SHP77 (cell line): ENCODE measurements at places on chromosomes 7 and 10.

DNA sequence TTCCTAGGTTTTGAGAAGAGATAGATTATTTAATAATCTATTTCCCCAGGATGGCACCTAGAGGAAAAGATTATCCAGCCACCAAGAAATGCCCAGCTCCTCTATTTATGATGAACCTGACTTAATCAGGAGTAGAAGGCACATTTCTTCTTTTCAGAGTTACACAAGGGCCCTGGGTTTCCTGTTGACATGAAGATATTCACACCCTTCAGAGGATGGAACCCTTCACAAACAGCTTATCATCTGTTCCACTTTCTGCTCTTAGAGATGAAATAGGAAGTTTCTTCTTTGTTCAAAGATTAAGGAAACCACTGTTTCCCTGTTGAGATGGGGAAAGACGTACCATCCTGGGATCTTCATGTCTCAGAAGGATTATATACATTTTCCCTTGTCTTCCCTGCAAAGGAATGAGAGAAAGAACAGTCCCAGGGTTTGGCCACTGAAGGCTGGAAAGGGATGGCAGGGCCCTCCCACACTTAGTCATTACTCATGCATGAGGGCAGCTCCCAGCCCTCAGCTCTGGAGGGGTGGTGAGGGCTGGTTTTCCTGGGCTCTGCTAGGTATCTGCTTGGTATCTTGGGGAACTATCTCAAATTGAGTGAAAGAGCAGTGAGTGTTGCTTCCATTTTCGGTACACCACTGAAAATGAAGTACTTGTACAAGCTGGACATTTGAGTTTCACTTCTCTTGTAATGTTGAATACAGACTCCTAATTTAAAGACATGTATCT, 64.0 kb downstream of the MTPAP start:
- DNase-seq, result no peak

- no peak for DNase-seq
These were observed 368.4 kb upstream of the ZMIZ1 start for GRCh38 chr10:78700413-78700812.

DNA sequence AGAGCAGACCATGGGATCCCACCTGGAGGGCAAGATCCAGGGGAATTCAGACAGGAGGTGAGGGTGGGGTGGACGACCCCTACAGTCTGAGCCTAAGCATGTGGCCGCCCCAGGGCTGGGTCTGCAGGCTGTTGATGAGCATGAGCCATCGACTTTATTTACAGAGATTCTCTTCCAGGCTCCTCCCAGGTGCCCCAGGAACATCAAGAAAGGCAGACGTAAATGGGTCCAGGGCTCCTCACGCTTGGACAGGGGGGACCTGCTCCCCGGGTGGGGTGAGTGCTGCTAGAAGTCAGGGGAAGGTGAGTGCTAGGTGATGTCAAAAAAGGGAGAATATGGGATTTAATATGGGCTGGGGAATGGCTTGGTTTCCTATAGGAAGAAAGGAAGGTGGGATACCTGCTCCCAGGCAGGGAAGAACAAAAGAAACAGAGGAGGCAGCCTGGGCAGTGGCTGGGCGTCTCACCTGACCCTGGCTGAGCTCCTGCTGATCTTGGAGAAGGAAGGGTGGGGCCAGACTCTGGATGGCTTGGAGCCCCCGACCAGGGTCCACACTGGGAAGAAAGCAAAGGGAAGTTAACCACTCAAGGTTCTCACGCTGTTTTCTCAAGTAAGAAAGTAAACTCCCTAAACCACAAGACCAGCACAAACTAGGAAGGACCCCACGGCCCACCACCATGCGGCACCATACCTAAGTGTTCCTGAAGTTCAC, 162.1 kb upstream of the SHH start:
- no peak for DNase-seq

- no peak for DNase-seq
These were observed 147.9 kb upstream of the FZD8 start for GRCh38 chr10:35789996-35790395.

DNA sequence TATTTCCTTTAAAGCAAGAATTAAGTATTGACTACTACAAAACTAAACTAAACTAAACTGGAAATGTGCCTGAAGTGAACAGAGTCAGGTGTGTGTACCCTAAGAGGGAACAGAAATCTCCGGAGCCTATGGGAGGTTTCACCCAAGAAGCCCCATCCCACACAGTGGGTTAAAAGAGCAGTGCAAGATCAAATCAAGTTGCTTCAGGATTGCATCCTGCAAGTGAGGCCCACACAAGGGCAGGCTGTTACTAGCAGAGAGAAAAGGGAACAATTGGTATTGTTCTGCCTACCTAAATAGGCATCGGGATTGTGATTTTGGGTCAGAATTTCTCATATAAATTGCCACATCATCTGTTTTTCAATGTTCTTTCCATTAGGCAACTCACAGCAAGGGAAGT, 113.3 kb upstream of the CDC14C start:
- DNase-seq, result no peak

DNA sequence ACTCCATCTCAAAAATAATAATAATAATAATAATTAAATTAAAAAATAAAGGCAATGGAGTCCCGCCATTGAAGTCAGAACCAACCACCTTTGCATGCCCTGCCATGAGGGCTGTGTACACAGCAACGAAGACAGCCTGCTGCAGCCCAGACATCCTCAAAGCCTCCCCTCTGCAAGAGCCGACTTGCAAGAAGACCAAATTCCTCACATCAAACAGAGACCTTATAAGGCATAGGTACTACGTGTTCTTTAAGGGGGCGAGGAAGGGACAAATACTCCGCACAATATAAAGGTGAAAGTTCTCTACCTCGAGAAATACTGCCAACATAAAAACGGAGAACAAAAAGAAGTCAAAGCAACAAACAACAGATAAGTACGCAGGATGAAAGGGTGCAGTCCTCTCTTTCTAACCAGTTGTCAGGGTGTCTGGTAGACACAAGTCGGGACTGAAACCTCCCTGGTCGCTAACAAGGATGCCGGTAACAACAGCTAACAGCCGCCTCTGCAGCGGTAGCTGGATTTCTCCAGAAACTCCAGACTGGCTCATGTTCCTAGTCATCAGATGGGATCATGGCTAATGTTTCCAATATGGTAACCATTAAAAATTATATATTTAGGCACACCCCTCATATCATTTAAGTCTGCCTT, 23.6 kb downstream of the FGFR2 start:
- DNase-seq, result no peak

GRCh38 chr10:100334762-100335161, 4.7 kb upstream of the PKD2L1 start:
- DNase-seq, result no peak

DNA sequence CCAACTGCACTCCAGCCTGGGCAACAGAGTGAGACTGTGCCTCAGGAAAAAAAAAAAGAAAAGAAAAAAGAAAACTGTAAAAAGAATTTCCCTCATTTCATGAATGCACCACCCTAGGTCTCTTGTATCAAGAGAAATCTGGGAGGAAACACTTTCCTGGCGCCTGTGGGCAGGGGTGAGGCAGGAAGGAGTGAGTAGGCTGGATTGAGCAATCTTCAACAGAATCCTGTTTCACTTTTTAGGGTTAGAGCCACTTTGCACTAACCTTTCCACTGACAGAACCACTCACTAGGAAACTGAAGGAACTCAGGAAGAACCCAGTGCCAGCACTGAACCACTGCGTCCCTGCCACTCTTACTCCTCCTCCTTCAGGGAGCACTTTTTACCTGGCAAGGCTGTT, 282.1 kb downstream of the CCDC3 start:
- DNase-seq, result no peak

DNA sequence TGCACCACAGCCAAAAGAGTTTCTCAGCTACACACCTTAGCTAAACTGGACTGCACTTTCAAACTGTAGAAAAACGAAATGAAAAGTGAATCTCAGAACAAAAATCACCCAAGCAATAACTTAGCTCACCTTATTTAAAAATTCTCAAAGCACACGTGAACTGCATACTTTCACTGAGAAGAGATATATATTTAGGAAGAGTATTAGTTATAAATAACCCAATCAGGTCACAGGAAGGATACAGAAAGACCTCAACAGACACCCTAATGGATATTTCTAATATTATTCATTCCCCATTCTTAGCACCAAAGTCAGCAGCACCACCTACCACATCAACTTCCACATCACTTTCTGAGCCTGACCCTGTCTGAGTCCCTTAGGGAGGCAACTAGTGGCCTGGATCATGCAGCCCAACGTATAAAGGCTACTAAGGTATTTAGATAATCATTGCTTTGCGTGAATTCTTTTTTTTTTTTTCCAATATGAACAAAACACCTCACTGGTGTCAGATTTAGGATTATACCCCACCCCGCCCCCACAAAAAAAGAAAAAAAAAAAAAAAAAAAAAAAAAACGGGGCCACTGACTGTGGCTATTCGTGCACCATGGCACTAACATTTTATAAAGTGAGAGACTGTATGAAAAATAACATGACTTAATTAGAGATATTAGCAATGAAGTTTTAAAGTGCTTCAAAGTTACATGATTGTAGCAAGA, 2.6 kb downstream of the ABI1 start:
- no peak for DNase-seq

DNA sequence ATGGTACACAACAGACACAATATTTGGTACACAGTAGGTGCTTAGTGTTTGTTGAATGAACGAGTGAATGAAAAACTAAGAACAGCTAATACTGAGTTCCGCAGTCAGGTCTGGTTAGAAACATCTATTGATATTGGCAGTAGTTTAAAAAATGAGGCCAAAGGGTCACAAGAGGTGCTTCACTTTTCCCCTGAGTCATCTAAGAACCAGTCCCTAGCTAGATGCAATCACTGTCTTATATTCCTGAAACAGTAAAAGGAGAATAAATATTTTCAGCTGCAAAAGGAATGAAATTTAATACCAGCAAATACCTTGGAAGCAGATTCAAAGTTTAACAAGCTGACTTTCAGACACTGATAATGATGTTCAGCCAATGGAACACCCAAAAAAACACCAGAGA, 54.5 kb downstream of the SCRN1 start:
- DNase-seq, result no peak

- no peak for DNase-seq
These were observed 66.1 kb upstream of the GTF2IRD1 start for GRCh38 chr7:74387606-74388005.

DNA sequence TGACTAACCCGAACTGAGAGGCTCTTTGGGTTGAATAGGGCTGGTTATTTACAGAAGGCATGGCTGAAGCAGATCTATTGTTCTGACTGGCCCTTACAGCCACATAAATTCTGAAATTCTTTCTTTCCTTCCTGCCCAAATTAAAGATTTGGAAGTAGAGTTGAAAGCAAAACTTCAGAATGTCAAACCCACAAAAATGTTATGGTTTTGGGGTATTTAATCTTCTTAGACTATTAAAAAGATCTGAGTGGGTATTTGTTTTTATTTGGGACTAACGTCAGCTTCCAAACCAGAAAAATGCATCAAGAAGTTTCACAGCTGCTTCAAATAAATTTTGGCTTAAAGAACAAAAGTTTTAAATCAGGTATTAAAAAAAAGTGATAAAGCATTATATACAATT, 124.5 kb downstream of the AHR start:
- no peak for DNase-seq

DNA sequence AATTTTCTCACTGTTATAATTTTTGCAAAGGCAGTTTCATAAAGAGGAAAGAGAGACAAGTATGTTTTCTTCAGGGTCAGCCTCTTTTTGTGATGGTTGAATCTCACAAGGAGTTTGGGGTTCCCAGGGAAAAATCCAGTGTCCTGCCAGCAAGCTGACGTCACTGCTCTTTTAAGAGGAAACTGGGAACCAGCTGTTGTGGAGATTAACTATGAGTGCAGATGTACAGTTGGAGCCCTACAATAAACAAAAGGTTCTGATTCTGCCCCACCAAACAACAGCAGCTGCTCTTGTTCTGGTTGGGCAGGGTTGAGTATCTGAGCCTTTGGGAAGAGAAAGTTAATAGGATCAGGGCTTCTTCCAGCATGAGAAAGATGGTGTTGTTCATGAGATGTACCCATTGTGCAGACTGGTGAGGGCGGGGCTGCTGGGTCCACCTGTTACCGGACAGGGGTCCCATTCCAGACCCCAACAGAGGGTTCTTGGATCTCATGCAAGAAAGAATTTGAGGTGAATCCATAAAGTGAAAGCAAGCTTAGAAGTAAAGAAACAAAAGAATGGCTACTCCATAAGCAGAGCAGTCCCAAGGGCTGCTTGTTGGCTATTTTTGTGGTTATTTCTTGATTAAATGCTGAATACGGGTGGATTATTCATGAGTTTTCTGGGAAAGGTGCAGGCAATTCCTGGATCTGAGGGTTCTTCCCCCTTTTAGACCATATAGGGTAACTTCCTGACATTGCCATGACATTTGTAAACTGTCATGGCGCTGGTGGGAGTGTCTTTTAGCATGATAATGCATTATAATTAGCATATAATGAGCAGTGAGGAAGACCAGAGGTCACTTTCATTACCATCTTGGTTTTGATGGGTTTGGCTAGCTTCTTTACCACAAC, 12.5 kb downstream of the PRF1 start:
- no peak for DNase-seq

- DNase-seq, result no peak
These were observed 163.6 kb downstream of the KCND2 start for GRCh38 chr7:120436487-120437060.

- no peak for DNase-seq
These were observed 51.2 kb upstream of the STK17A start for GRCh38 chr7:43531700-43532099.

DNA sequence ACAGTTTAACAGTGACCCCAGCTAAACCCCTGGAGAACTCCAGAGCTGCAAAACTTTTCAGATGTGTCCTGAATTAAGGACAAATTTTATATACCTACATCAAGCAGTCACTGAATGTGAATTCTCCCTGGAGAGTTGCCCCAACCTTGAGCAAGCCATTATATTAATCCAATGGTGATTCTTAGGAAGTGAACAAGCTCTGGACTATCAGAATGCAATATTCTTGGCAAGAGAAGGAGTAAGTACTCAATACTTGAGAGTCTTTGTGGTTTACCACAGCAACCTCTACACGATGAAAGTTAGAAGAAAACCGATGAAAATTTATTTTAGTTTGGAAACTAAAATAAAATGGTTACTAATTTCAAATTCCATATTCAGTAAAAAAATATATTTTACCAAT, 19.3 kb upstream of the ZNF365 start:
- DNase-seq, result no peak

GRCh38 chr10:77836299-77836820, 90.2 kb downstream of the DLG5 start:
- DNase-seq, result no peak

GRCh38 chr7:73890555-73891147, 29.7 kb downstream of the TMEM270 start:
- no peak for DNase-seq

- DNase-seq, result no peak
These were observed 892.0 kb upstream of the AUTS2 start for GRCh38 chr7:68706291-68706690.

- DNase-seq, result no peak
These were observed 102.3 kb upstream of the PPP1R3A start for GRCh38 chr7:114021135-114021534.
